ENCODE measurements at places on chromosomes 7 and 10. TPM values are rescaled to one million over a fixed set of nuclear protein-coding genes. Genes with fewer than 3 reads are reported as not detected.

The FEZF1 gene
- total RNA-seq = not detected

The GIMAP7 gene
- not detected for total RNA-seq

The PAX4 gene
- not detected for total RNA-seq

The ARPC1B gene
- total RNA-seq = 303 TPM

All from A549 treated with dexamethasone at 1 μM for 4 hours (cell line).